ENCODE measurements at places on chromosomes 1 and 21. TPM values are rescaled to one million over a fixed set of nuclear protein-coding genes. Genes with fewer than 3 reads are reported as not detected.
A peak's percentile ranks its signal among the peaks of the same experiment; 100 is the strongest.

DNA sequence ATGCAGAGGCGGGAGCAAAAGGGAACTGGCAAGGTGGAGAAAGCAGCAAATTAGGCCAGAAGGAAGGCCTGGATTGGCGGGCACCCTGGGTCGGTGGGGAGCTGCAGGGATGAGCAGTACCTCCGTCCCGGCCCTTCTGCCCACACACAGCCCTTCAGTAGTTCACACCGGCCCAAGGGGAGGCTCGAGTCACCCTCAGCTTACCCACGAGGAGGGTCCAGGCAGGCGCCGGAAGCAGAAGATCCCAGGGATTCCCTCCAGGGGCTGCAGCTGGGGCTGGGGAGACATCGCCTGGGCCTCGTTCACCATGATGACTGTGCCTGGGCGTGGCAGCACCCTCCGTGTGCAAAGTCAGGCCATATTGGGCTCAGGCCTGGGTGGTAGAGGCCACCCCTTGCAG is 190.0 kb downstream of the PRDM16 start:
- H3K4me3 ChIP-seq: no peak overlapping the region
- no peaks in the 10 kb centered on the region for H3K36me3 ChIP-seq
- no peaks in the 10 kb centered on the region for H3K27me3 ChIP-seq
- no peaks in the 10 kb centered on the region for H3K4me1 ChIP-seq

DNA sequence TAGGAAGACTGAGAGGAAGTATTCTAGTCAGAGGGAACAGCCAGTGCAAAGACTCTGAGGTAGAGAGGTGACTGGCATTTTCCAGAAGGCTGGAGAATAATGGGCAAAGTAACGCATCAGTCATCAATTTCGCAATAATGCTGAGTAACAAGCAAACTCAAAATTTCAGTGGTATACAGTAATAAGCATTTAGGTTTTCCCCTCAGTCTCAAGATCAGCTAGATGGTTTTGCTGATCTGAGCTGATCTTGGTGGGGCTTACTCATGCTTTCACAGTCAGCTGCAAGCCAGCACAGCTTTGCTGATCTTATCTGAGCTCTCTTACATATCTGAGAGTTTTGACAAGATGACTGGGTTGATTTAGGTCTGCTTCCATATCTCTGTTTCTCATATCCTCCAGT is 108.7 kb downstream of the TSEN15 start:
- H3K36me3 ChIP-seq: no peaks in the 10 kb centered on the region
- no peak overlapping the region for H3K27ac ChIP-seq
- DNase-seq: no peak
- H3K4me1 ChIP-seq: no peaks in the 10 kb centered on the region
- H3K27me3 ChIP-seq: no peaks in the 10 kb centered on the region

DNA sequence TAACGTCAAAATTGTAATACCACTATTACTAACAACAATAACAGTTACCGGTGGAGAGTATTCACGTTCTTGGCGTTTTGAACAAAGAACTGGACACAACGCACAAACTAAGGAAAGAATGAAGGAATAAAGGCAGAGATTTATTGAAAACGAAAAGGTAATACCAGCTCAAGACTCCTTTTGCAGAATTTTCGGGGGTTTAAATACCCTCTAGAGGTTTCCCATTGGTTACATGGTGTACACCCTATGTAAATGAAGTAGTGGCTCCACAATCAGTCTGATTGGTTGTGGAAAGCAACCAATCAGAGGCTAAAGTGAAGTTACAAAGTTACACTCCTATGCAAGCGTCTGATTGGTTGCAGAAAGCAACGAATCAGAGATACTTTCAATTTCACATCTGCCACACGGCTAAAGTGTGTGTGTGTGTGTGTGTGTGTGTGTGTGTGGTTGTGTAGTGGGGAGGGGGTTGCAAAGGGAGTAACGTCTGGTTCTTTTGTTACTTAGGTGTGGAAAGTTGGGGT is 1.1 kb upstream of the GTF2B start:
- no peaks in the 10 kb centered on the region for H3K36me3 ChIP-seq
- H3K27me3 ChIP-seq: no peaks in the 10 kb centered on the region
- H3K4me1 ChIP-seq: peaks cover 29% of the 10 kb centered on the region
- no peak for DNase-seq

GRCh38 chr1:91753878-91754277 is 132.1 kb downstream of the TGFBR3 start:
- no peak for DNase-seq
- H3K27ac ChIP-seq: no peak overlapping the region
- no peaks in the 10 kb centered on the region for H3K36me3 ChIP-seq
- H3K4me1 ChIP-seq: peaks cover 22% of the 10 kb centered on the region
- no peak overlapping the region for H3K4me3 ChIP-seq

- no peak overlapping the region for H3K4me3 ChIP-seq
- H3K4me1 ChIP-seq: peaks cover 55% of the 10 kb centered on the region
- no peaks in the 10 kb centered on the region for H3K27me3 ChIP-seq
- no peaks in the 10 kb centered on the region for H3K36me3 ChIP-seq
These were observed 26.3 kb downstream of the AHDC1 start for GRCh38 chr1:27577504-27578188.

GRCh38 chr1:77509898-77510297 is 172.6 kb downstream of the ZZZ3 start:
- H3K27ac ChIP-seq: no peak overlapping the region
- no peak for DNase-seq
- H3K36me3 ChIP-seq: no peaks in the 10 kb centered on the region

- DNase-seq: no peak
- H3K4me3 ChIP-seq: no peak overlapping the region
- peaks cover 16% of the 10 kb centered on the region for H3K4me1 ChIP-seq
- H3K27me3 ChIP-seq: no peaks in the 10 kb centered on the region
These were observed 20.5 kb upstream of the BCL10 start for GRCh38 chr1:85296980-85297379.

DNA sequence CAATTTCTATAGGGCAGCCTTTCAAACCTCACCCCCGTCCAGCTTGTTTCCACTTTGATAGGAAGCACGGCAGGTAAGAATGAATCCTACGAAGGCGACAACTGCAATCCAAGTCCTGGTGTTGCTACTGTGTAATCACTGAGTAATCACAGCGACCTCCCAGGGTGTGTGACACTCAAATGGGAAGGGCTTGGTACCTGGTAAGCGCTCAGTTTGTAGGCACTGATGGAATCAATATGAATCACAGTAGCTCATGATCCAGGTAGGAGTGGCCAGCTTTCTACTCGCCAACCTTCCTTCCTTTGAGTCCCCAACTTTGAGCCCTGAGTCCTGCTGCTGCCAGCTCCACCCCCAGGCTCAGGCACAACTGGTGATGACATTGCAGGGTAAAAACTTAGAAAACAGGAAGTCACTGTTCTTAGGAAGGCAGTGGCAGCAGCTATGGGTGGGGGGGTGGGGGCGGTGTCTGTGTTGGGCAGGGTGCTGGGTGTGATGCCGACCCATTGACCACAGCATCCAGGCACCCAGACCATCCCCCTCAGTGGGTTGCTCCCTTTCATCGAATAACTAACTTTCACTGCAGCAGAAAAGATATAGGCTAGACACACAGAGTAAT is 70.7 kb downstream of the CD247 start:
- H3K36me3 ChIP-seq: no peaks in the 10 kb centered on the region
- no peaks in the 10 kb centered on the region for H3K27me3 ChIP-seq
- DNase-seq: no peak
- H3K27ac ChIP-seq: peak overlapping the region; percentile 1
- H3K4me1 ChIP-seq: no peaks in the 10 kb centered on the region

- H3K27me3 ChIP-seq: no peaks in the 10 kb centered on the region
- no peak overlapping the region for H3K4me3 ChIP-seq
- H3K27ac ChIP-seq: peak overlapping the region; percentile 73
- peaks cover 9% of the 10 kb centered on the region for H3K4me1 ChIP-seq
- H3K36me3 ChIP-seq: peaks cover 14% of the 10 kb centered on the region
These were observed 66.0 kb downstream of the COL18A1 start for GRCh38 chr21:45470773-45471524.

- no peak overlapping the region for H3K4me3 ChIP-seq
- no peaks in the 10 kb centered on the region for H3K4me1 ChIP-seq
- no peak for DNase-seq
- no peak overlapping the region for H3K27ac ChIP-seq
- no peaks in the 10 kb centered on the region for H3K36me3 ChIP-seq
- H3K27me3 ChIP-seq: no peaks in the 10 kb centered on the region
These were observed 276.9 kb downstream of the SIPA1L2 start for GRCh38 chr1:232353001-232353400.

GRCh38 chr1:5917591-5918274 is 74.5 kb downstream of the NPHP4 start:
- no peaks in the 10 kb centered on the region for H3K36me3 ChIP-seq
- DNase-seq: no peak
- no peak overlapping the region for H3K4me3 ChIP-seq
- H3K4me1 ChIP-seq: no peaks in the 10 kb centered on the region
- no peak overlapping the region for H3K27ac ChIP-seq

GRCh38 chr1:29520571-29521437 is 284.5 kb downstream of the PTPRU start:
- no peak overlapping the region for H3K4me3 ChIP-seq
- no peak overlapping the region for H3K27ac ChIP-seq
- no peaks in the 10 kb centered on the region for H3K4me1 ChIP-seq
- H3K27me3 ChIP-seq: no peaks in the 10 kb centered on the region

DNA sequence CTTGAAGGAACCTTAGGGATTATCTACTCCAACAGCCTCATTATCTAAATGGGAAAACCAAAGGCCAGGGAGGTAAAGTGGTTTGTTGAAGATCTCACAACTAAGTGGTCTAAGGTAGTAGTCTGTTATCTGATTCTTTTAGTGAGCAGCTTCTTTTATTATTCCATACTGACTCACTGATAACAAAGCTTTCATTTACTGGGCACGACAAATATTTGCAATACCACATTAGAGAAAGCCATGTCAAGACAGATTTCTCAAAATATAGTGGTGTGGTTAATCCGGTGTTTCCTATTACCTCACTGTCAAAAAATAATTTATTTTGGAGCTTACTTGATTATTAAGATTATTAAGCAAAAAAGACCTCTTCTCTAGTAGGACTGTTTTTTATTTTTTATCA is 369.1 kb downstream of the S1PR1 start:
- H3K36me3 ChIP-seq: no peaks in the 10 kb centered on the region
- no peaks in the 10 kb centered on the region for H3K27me3 ChIP-seq
- H3K4me1 ChIP-seq: no peaks in the 10 kb centered on the region
- no peak for DNase-seq

DNA sequence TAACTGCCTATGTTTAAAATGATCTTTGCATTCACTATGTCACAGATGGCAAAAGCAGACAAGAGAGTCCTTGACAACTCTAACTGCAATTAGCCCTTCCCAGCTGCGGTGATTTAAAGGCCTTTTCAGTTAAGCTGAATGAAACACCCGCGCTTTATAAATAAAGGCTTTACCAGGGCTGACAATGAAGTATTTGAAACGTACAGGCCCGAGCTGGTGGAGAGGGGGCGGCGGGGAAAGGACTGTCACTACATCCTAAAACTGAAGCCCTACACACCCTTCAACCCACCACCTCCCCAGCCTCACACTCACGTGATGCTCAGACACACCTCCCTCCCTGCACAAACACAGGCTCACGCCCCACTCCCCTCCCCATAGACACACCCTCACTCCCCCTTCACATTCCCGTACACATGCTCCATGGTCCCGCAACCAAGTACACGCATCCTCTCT is 45.5 kb downstream of the GRIK3 start:
- no peak for DNase-seq
- no peaks in the 10 kb centered on the region for H3K4me1 ChIP-seq
- no peaks in the 10 kb centered on the region for H3K36me3 ChIP-seq
- H3K27ac ChIP-seq: no peak overlapping the region
- H3K27me3 ChIP-seq: no peaks in the 10 kb centered on the region
- H3K4me3 ChIP-seq: no peak overlapping the region

DNA sequence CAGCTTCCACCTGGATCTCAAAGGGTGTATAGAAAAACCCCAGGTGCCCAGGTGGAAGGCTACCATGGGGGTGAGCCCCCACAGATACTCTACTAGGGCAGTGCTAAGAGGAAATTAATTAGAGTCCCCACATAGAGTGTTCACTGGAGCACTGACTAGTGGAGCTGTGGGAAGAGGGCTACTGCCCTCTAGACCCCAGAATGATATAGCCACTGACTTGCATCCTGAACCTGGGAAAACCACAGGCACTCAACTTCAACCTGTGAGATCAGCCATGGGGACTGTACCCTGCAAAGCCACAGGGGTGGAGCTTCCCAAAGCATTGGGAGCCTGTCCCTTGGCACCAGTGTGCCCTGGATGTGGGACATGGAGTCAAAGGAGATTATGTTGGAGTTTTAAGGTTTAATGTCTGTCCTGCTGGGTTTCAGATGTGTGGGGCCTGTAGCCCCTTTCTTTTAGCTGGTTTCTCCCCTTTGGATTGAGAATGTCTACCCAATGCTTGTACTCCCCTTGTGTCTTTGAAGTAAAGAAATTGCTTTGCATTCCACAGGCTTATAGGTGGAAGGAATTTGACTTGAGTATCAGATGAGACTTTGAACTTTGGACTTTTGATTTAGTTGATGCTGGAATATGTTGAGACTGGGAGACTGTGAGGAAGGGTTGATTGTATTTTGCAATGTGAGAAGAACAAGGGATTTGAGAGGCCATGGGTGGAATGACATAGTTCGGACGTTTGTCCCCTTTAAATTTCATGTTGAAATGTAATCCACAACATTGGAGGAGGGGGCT is 31.8 kb upstream of the CDC14A start:
- H3K36me3 ChIP-seq: no peaks in the 10 kb centered on the region
- DNase-seq: no peak
- no peak overlapping the region for H3K27ac ChIP-seq

DNA sequence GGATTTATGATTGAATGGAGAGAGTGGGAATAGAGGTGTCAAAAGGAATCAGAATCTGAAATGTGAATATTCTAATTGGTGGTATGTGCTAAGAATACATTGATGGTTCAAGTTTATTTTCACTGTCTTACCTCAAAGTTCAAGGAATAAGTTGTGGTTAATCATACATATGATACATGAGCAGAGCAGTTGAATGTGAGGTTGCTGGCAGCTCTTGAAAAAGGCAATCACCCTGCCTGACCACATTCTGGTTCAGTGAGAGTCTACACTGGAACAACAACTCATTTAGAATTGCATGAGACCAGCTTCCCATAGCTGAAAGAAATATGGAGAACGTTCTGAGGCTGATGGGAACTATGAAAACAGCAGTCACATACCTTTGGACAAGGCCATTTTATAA is 68.3 kb upstream of the ARHGAP29 start:
- no peak overlapping the region for H3K27ac ChIP-seq
- H3K36me3 ChIP-seq: no peaks in the 10 kb centered on the region
- DNase-seq: no peak
- no peaks in the 10 kb centered on the region for H3K27me3 ChIP-seq
- H3K4me3 ChIP-seq: no peak overlapping the region

KCNH1 gene
- total RNA-seq: not detected

WNT3A gene
- total RNA-seq: 2.6 TPM

AGO3 gene
- 32.5 TPM for total RNA-seq

USP24 gene
- total RNA-seq: 37.5 TPM

MAP10 gene
- 1.9 TPM for total RNA-seq

COL16A1 gene
- 53.4 TPM for total RNA-seq

IGFN1 gene
- 0.11 TPM for total RNA-seq

LRRC38 gene
- total RNA-seq: not detected

YRDC gene
- 16.7 TPM for total RNA-seq

Measured in upper lobe of left lung (tissue), 6 donors.